ENCODE measurements at places on chromosomes 11 and 22.

DNA sequence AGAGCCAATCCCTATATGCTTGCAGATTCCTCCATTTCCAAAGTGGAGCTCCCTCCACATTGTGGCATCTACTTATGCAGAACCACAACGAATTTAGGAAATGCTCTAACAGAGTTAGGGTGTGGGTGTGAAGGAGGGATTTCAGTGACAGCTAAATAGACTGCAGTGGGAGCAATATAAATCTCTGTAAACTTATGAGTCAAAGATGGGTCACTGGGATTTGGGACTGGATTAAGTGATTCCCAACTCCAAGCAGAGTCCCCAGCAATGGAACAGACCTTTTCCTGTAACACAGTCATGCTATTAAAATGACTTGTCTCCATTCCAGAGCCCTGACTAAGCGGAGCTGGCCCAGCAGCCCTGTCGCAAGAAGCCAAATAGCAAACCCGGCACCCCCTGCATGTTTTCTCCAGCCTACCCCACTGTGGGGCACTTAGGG, 36.6 kb downstream of the RPL27A start:
- peak; percentile 97 for DNase-seq

- no peak for DNase-seq
Measured at GRCh38 chr11:99281331-99281730, 260.6 kb downstream of the CNTN5 start.

- DNase-seq, result peak; percentile 76
Measured at GRCh38 chr22:40043081-40043480, 48.3 kb downstream of the FAM83F start.

DNA sequence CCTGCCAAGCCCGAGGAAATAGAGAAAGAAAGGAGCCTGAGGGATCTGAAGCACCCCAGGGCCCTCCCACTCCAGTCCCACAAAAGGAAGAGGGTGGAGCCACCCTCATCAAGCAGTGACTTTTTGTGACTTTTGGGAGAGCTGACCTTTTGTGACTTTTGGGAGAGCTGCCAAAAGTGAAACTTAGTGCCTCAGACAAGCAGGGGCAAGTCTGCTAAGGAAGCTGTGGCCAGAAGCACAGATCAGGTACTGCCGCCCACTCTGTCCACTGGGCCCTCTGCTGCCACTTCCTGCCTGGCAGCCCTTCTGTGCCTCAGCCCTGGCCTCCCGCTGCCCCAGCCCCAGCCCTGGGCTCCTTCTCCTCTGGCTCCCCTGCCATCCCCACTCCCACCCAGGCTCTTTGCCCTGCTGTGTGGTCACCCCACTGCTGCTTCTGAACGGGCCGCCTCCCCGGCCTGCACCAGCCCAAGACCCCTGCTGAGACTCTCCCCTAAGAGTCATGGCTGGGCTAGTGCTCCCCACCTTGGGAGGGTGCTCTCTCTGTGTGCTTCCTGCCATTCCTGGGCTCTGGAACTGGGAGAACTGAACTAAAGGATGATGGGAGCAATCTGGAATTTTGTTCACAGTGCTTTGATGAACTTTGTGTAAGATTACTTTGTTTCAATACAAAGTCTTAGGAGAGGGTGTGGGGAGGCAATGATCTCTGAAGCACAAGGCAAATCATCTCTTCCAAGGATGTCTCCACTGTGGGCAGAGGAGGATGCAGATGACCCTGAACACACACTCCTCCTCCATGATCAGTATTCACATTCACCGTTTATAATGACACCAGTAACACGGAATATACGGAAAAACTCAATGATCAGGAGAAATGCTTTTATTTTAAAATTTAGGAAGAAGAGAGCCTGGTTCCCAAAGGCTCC, at the start of gene APOBEC3H:
TSS of gene APOBEC3H (plus strand) at position 147 of the 923 bp plus-strand sequence. CDS start 3,035 bp downstream, outside the sequence.
- DNase-seq, result no peak

DNA sequence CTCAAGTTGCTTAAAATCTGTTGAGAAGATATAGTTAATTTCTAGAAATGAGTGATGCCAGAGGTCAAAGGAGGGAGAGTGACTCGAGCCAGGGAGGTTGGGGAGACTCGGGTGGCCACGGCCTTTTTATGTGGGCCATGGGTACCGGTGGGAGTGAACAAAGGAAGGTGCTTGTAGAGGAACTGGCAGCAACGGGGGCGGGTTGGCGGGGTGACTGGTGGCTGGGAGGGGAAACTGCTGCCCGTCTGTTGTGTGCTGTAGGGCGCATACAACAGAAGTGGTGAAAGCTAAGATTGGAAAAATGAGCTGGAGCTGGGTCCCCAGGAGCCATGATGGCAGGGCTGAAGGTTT, 5.4 kb downstream of the DAGLA start:
- DNase-seq, result no peak

DNA sequence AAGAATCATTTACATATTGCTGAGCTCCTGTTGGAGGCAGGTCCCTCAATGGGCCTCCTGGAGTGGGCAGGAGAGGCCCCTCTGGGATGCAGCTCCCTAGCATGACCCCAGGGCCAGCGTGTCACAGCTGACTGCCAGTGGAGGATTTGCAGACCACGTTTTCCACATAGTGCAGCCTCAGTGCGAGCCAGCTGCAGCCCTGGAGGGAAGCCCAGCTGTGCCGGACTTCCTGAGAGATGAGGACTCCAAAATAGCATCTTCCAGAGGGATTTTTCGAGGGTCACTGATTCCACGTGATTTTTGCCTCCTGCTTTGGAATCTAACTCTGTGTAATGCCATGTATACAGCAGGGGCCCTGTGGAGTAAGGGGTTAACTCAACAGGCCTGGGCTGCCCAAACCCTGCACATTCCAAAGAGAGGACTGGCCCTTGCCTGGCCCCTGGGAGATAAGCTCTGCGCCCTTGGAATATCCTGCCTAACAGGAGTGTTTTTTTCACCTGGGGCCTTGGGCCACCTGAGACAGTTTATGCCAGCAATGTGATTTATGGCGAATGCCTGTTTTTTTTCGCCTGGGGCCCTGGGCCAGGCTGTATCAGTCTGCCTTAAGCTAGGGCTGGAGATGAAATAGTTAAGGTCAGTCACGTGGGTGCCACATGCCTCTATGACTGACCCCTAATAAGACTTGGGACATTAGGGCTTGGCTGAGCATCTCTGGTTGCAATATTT, 47.4 kb downstream of the RPS6KA4 start:
- no peak for DNase-seq

- DNase-seq, result no peak
Measured at GRCh38 chr11:65577756-65578109, 1.9 kb downstream of the EHBP1L1 start.

- DNase-seq, result no peak
Measured at GRCh38 chr11:78074756-78075155, 4.9 kb downstream of the NDUFC2 start.

- DNase-seq, result no peak
Measured at GRCh38 chr11:102517670-102518069, 12.9 kb downstream of the MMP7 start.

DNA sequence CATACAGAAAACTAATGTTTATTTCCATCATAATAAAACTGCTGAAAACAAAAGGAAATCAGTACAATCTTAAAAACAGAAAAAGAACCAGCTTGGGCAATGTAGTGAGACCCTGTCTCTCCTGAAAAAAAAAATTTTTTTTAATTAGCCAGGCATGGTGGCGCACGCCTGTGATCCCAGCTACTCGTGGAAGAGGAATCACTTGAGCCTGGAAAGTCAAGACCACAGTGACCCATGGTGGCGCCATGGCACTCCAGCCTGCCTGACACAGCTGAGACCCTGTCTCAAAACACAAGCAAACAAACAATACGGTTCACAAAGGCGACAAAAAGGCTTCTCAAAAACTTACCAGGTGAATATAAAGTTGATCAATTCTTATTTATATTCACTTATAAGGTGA, 289.7 kb downstream of the BRD1 start:
- DNase-seq, result no peak

DNA sequence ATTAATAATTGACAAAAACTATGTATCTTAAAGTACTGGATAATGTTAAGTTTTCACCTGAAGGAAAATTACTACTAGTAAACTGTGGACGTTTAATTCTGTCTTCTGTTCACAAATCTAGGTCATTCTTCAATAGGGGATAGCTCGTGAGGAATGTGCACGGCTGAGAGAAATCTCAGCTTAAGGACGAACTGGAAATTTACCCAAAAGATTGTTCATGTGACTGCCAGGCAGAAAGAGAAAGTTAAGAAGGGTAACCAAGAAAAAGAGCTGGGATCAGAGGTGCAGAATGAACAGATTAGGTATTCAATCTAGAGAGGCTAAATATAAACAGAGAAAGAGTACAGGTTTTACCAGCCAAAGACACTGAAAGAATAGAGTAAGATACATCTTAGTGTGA, 245.3 kb downstream of the CASP12 start:
- no peak for DNase-seq

GRCh38 chr11:21321530-21321929, 652.1 kb downstream of the NELL1 start:
- no peak for DNase-seq

GRCh38 chr11:69287968-69288882, 5.7 kb upstream of the MYEOV start:
- no peak for DNase-seq

DNA sequence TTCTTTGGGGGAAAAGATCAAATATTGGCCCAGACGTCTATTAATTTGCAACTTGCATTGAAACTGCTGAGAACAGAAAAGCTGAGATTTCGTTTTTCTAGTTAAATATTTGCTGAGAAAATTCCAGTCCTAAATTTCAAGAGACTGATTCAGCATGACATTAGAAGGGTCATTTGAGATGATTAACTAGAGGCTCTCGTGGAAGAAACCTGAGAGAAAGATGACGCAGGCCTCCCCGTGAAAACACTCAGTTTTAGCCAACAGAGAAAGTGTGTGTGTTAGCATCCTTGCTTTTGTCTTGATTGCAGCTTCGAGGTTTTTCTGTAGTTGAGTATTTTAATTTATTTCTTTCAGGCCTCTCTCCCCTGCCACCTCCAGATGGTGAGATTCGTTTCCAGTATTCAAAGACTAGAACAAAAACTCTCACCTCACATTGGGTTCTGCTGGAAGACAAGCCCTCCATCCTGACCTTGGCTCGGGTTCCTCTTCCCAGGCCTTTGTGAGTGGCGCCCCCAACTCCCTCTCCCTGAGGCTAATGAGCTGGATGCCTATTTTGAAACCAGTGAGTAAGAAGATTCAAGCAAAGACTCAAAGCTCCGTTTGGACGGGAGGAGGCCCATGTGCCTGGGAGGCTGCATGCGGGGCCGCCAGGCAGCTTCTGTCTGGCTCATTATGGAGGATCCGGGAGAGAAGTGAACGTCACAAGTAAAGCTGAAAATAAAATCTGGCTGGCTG, 52.4 kb downstream of the CELSR1 start:
- peak; percentile 19 for DNase-seq

DNA sequence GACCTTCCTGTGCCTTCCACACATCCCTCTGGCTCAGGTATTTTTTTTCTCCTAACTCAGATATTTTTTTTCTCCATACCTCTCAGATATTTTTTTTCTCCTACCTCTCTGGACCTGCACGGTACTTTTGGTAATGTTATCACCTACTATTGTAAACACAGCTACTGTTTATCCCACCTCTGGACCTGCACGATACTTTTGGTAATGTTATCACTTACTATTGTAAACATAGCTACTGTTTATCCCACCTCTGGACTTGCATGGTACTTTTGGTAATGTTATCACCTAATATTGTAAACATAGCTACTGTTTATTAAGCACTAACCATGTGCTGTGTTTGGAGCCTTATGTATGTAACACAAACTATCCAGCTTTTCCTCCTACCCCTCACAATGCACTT, 12.1 kb upstream of the UPB1 start:
- no peak for DNase-seq

DNA sequence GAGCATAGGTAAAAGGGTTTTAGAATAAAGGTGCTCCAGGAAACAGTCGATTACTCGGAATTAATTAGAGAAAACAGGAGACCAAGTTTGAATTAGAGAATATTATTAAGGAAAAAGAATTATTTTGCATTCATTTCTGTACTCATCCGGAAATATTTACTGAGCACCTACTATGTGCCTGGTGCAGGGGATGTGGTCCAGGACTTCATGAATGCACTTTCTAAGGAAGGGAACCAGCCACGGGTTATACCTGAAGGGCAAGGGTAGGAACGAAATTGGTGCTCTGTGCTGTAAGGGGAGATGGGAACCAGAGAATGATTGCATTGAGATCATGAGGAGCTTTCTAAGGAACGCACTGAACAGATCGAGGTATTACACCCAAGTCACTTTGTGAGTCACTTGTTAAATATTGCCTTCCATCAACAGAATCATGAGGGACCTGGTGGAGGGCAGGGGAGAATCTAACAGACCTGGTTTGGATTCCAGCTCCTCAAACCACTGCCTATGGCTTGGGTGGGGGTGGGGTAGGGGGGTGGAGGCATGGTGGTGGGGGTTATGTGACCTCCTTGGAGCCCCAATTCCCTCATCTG, 40.9 kb downstream of the C11orf96 start:
- DNase-seq, result no peak

GRCh38 chr22:42343531-42344081, 73.2 kb upstream of the TCF20 start:
- DNase-seq, result no peak

DNA sequence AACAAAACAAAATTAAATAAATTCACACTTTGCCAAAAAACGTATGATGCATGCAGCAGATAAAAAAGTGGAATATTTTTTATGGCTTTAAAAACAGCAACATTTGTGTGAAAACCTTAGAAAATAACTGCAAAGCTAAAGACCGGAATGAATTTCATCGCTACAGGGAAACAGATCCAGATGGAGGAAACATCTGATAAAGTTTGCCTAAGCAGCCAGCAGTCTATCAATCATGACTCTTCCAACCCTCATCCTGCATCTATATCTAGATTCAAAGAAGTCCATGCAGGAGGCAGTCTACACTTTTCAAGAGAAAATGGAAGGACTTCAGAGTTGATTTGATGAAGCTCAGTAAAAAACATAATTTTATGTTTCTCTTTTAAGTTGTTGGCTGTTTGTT, 126.8 kb downstream of the SWAP70 start:
- DNase-seq, result no peak

DNA sequence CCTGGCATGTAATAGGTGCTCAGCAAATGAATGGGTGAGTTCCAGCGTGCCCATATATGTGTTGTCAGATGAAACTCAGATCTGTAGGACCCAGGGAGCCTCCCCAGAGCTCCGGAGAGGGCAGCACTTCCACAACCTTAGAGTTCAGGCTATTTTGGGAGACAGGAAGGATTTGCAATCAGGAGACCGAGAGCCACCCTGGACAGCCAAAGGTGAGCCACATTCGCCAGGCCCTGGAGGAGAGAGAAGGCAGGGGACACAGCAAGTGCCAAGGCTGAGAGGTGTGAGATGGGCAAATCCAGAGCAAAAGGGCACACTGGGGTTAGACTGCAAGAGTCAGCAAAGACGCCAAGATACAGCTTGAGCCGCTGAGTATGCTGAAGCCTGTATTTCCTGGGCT, 66.4 kb downstream of the CD82 start:
- DNase-seq, result no peak

GRCh38 chr11:119373921-119374631, 7.4 kb downstream of the USP2 start:
- DNase-seq, result peak; percentile 82

DNA sequence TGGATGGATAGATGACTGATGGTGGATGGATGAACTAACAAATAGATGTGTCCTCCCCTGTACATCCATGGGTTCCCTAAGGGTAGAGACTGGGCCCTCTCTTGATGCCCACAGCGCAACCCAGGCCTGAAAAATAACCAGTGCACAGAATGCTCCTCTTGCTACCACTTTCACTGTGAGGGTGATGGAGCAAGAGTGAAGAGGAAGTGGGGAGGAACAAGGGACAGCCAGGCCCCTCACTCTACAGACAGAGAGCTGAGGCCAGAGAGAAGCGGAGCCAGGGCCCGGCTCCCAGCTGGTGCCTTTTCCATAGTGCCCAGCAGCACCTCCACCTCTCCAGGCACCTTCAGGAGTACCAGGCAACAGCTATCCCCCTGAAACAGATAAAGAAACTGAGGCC, 67.7 kb downstream of the THAP12 start:
- DNase-seq, result no peak
